ENCODE measurements at places on chromosomes 1 and 21.

DNA sequence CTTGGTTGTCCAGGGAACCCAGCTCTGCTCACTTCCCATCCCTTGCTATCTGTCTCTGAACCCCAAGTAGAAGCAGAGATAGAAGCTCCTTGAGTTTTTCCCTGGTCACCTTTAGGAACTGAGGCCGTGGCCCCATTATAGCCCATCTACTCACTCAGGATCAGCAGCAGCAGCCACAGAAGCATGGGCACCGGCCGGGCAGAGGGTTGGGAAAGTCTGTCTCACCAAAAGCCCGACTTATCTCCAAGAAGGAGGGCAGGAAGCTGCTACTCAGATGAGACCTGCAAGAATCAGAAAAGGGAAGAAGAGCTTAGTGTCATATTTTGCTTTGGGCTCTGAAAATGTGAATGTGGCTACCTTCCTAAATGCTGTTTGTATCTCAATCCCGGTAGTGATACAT lies 264 bp downstream of the FCRL3 start:
- DNase-seq, result no peak

GRCh38 chr1:65176056-65176450 lies 28.1 kb downstream of the AK4 start:
- no peak for DNase-seq

DNA sequence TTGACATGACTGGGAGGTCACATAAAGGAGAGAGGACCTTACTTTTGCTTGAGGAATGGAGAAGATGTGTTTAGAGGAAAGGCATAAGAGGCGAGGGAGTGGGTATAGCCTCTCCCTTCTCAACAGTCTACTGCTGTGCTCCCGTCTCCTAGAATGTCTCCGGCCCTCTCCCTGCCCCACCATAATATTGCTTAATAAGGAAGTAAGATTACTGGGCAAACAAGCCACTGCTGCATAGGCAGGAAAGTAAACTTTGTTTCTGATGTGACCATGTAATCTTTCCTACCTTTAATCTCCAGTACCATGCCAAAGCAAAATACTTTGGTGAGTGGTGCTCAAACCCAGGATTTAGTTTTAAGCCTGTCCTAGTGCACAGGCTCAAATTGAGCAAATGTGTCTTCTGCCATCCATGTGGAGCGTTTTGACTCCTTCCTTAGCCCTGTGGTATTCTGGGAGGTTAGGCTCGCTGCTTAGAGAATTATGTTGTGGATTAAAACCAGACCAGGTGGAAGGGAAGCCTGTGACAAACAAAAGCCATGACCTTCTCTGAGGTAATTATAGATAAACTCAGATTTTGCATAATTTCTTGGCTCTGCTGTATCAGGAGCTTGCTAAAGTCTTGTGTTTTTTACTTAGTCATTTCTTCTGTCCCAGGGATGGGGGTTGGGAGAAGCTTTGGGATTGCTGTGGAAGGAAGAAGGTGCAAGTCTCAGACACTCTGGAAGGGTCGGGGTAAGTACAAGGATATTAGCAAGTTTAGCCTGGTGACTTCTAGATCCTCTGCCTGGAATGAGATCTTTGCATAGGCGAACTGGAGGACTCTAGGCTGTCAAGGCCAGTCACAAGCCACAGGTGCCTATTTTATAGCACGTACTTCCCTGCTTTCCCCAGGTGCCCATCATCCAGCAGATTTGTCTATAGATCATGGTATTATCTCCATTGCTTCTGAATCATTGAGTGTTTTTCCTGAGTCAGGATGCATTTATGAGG lies 34.5 kb upstream of the DIPK1A start:
- no peak for DNase-seq

- no peak for DNase-seq
These were observed 207.6 kb upstream of the TMEM51 start for GRCh38 chr1:14946011-14946359.

GRCh38 chr1:1175221-1176062 lies 1.8 kb downstream of the TTLL10 start:
- DNase-seq, result peak; percentile 62

GRCh38 chr1:15222653-15223303 lies 24.2 kb upstream of the FHAD1 start:
- no peak for DNase-seq

DNA sequence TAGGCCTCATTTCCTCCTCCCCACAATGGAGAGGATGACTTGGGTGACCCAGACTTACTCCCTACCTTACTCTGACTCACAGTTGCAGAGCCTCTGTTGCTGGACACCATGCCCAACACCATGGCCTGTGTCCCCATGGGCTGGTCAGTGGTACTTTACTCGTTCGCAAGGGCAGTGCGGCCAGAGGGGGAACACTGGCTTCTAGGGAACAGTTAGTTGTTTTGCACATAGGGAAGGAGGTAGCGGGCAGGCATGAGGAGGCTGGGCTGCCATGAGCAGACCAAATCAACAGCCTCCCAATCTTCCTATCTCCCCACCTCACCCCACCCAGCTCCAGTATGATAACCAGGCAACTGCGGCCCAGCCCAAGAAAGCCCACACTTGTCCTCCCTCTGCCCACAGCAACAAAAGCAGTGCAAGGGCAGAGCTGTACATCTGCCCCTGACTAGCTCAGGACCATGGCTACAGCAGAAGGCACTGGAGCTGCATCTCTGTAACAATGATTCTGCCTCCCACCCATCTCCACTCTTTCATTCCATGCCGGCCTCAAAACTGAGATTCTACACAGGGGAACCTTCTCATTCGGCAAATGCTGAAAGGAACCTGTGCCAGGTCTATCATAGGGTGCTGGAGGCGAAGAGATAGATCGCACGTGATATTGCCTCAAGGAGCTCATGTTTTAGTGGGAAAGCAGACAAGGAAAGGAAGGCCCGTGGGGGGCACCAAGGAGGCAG lies 18.6 kb downstream of the TAL1 start:
- no peak for DNase-seq

DNA sequence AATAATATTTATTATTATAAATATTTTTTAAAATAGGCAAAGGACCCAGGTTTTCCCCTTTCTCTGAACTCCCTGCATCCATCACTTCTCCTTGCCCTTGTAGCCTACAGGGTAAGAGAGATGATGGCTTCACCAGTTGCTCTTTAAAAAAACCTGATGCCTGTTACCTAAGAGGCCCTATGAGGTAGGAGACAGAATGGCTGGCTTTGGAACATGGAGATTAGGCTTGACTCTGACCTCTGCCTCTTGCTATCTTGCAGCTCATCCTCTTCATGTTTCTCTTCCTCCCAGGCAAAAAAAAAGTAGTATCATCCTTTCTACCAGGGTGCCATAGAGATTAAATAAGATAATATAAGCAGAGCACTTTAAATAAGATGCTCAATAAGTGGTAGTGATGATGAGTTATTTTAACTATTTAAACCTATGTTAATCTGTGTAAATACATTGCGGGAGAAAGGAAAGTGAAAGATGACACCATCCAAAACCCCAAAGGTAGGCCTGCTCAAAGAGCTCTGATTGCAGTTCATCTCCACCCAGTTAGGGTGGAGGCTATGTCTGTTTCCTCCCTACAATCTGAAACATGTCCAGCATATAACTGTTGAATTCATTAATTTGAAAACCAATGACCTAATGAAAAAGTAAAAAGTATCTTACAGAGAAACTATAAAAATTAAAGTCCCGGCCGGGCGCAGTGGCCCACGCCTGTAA lies 51.8 kb downstream of the RGS2 start:
- no peak for DNase-seq

GRCh38 chr1:93770640-93771039 lies 89.0 kb upstream of the BCAR3 start:
- no peak for DNase-seq

GRCh38 chr1:203628201-203629015 lies 1.8 kb downstream of the ATP2B4 start:
- peak; percentile 36 for DNase-seq

DNA sequence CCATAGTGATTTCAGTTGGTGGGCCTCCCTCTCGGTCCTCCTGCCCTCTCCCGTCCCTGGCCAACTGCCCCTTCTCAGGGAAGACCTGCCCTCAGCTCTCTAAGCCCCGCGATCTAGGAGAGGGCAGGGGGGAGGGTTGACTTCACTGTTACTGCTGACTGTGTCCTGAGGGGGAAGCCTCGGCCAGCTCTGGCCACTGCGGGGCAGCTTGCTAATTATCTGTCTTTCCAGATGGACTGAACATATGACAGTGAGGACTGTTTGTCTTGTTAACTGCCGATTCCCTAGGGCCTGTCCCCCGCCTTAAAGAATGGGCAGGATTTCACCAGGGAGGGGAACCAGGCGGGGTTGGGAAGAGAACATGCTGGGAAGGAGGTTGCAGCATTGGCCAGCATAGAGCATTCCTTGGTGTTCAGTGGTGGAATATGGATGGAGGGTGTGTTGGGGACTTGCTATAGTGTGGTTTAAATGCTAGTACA lies 22.9 kb downstream of the NIPAL3 start:
- DNase-seq, result no peak

GRCh38 chr1:245200146-245200545 lies 45.4 kb downstream of the KIF26B start:
- DNase-seq, result no peak

- no peak for DNase-seq
These were observed 41.5 kb upstream of the SGIP1 start for GRCh38 chr1:66492424-66492823.

GRCh38 chr1:869499-870244 lies 54.1 kb upstream of the SAMD11 start:
- DNase-seq, result peak; percentile 52

DNA sequence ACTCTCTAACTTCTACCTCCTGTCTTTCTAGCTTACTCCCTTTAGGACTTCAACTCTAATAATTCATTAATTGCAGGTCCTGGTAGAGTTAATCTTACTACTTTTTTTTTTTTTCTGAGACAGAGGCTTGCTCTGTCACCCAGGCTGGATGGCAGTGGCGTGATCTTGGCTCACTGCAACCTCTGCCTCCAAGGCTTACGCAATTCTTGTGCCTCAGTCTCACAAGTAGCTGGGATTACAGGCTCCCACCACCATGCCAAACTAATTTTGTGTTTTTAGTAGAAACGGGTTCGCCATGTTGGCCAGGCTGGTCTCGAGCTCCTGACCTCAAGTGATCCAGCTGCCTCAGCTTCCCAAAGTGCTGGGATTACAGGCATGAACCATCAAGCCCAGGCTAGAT lies 15.7 kb downstream of the BTBD8 start:
- peak; percentile 28 for DNase-seq

- DNase-seq, result no peak
These were observed 222.0 kb downstream of the SETD4 start for GRCh38 chr21:35838350-35838749.

DNA sequence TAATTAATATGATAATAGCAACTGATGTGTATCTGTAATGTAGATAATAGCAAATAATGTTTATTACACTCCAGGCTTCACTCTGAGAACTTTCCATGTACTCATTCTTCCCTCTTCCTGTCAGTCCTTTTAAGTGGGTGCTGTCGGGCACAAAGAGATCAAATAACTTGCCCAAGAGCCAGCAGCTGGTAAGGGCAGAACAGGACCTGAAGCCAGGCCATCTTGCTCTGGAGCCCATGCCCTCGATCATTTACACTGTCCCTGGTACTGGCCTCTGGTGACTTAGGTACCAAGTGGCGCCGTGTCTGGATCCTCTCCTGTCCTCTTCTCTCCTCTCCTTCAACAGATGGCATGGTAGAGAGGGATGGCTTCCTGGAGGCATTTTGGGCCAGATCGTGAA lies 97.2 kb downstream of the VPS13D start:
- DNase-seq, result no peak

DNA sequence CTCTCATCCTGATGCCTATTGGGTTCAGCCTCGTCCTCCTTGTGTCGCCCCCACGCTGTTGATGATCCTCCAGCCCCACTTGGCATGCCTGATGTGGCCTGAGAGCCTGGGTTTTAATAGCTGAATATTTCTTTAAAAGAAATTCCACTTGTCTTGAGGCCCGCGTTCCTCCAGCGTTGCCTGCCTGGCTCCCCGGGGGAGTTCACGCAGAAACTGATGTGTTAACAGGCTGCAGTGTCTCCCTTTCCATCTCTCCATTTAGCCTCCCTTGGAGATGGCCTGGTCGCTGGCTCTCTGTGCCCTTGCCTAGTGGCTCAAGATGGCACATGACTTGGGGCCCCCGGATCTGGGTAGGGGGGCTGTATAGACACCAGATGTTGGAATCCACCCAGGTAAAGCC lies 9.5 kb downstream of the ACTL8 start:
- no peak for DNase-seq

GRCh38 chr21:15034126-15034853 lies 30.5 kb downstream of the NRIP1 start:
- DNase-seq, result no peak

GRCh38 chr1:90650401-90650800 lies 66.7 kb downstream of the BARHL2 start:
- no peak for DNase-seq

- DNase-seq, result no peak
These were observed 4.3 kb upstream of the SPATC1L start for GRCh38 chr21:46188226-46189212.

DNA sequence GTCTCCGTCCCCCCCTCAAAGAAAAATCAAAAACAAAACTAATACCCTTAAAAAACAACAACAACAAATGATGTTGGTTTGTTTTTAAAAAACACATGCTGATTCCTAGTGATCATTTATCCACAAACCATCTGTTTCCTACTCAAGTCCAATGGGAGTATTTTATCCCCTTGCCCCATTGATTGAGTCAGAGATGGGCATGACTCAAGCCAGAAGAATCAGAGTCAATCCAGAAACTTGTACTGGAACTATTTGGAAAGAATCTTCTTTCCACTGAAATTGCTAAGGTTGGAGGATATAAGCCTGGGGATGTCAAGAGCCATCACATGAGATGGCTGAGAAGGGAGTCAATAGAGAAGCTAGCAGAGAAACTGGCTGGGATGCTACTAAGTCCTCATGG lies 176.4 kb downstream of the MIS18A start:
- no peak for DNase-seq

DNA sequence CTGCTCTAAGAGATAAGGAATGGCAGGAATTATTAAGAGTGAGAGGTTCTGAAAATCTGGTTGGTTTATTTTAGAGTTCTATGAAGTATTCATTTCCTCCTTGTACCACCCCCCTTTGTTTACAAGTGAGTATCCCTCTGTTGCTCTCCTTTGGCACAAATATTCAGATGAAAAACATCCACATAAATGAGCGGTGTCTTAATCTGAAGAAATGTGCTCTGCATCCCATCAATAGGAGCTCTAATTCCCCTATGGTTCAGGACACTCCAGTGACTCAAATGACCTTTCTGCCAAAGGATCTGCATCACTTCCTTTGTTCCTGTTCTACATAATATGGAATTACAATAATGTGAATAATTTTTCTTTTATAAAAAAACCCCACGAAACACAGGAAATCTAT lies 16.6 kb downstream of the DDAH1 start:
- no peak for DNase-seq

All from HL-60 (cell line).